T-helper 1 cell (primary cell): ENCODE measurements at places on chromosomes 4 and X.

DNA sequence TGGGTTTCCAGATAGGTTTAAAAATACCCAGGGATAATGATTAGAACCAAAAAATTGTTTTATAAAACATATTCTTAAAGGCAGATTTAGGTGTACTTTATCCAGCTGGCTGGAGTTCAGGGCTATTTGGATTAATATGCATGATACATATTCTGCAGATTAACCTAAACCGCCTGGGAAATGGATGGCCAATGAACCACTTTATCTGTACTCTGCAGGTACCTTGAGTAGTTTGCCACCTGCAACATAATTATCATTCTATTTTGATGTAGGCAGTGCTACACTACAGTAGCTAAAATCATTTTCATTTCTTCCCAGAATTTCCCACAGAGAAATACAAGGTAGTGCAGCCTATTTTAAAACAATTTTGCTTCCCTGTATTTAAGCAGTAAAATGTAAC, 683.2 kb upstream of the GNPDA2 start:
- no peak for DNase-seq

DNA sequence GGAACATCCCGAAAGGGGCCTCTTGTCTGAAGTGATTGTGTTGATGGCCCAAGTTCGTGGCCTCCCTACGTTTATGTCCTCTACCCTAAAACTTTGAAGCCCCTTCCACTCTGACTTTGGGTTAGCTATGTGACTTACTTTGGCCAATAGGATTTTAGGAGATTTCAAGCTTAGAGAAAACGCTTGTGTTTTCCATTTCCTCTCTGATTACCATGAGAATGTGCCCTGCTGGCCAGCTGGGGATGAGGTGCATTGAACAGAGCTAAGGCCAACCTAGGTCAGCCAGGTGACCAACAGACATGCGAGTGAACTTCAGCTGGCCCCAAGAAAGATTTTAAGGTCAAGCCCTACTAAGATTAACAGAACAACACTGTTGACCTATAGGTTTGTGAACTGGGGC, 82.4 kb downstream of the SLC2A9 start:
- DNase-seq = no peak

DNA sequence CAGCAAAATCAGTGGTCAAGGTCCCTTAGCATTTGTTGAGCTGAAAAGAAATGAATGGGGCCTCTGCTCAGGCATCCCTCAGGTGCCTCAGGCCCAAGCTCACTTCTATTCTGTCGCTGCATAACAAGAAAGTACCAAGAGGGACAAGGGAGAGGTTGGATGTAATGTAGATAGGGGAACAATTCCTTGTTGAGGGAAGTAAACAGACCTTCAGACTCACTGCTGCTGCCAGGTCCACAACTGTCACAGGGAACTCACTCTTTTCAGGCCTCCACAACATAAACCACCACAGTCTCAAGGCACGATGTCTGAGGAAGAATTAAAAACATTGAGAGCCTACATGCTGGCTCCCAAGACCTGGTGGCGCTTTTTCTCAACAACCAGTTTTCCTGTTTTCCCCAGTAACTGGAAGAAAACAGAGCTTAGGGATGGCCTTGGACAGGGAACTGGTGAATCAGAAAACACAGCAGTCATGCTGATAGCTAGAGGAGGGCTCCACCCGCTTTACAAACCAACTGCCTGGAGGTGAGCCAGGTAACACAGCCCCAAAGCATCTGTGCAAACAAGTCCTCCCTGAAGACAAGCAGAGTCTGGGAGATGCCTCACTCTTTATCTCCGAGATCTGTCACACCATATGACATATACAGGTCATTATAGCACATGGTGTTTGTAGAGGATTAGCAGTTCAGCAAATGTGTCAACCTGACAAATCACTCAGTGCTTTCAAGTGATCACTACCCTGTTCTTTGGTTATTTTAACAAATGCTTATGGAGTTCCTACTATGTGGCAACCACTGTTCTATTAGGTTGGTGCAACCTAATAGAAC, 14.3 kb upstream of the AWAT1 start:
- no peak for DNase-seq

GRCh38 chr4:176054942-176055341, 10.7 kb upstream of the WDR17 start:
- no peak for DNase-seq

- no peak for DNase-seq
Observed at GRCh38 chr4:147773261-147774184, 41.6 kb downstream of the ARHGAP10 start.

GRCh38 chr4:64715741-64716140, 306.5 kb upstream of the TECRL start:
- DNase-seq = no peak
